ENCODE measurements at places on chromosomes 2 and 18. TPM values are rescaled to one million over a fixed set of nuclear protein-coding genes. Genes with fewer than 3 reads are reported as not detected.

The RAB6C gene
- 0.23 TPM for total RNA-seq

GRCh38 chr18:35525795-35526494 lies 28.2 kb upstream of the INO80C start:
- peak; percentile 19 for DNase-seq

The AQP12A gene
- not detected for total RNA-seq

The ASPRV1 gene
- 1.1 TPM for total RNA-seq
